CD4-positive, alpha-beta T cell treated with Interferon gamma for 1 hour (primary cell): ENCODE measurements at places on chromosomes 7 and 10.

GRCh38 chr7:150952331-150953050 is 25.6 kb downstream of the KCNH2 start:
- no peak for DNase-seq

- DNase-seq, result no peak
Observed at GRCh38 chr7:54846273-54846672, 87.3 kb upstream of the SEC61G start.

DNA sequence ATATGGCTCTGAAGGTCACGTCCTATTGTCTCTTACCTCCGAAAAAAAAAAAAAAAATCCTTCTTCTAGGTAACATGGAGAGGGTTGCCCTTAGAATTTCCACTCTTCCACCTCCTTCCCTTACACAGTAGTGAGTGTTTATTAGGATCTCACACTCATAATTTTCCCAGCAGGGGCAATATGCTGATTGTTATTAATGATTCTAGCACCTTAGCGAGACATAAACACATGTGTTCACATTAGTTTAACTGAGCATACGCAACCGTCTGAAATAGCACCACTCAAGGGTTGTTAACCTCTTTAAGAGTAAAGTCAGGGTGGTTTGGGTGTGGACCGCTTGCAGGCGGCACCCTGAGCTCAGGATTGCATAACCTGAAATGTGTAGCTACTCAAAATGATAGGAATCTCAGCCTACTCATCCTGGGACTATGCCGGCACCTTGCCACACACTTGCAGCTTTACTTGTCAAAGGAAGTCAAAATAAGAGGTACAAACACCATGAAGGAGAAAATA is 52.2 kb downstream of the CPEB3 start:
- no peak for DNase-seq

DNA sequence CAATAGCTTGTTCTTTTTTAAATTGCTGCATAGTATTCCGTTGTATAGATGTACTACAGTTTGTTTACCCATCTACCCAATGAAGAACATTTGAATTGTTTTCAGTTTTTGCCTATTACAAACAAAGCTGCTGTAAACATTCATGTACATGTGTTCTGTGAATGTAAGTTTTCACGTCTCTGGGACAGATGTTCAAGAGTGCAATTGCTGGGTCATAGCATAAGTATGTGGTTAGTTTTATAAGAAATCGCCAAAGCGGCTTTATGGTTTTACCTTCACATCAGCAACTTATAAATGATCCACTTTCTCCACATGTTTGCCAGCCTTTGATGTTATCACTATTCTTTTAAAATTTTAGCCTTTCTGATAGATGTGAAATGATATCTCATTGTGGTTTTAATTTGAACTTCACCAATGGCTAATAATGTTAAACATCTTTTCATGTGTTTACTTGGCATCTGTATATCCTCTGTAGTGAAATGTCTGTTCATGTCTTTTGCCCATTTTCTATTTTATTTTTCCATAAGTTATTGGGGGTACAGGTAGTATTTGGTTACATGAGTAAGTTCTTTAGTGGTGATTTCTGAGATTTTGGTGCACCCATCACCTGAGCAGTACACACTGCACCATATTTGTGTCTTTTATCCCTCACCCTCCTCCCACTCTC is 73.5 kb downstream of the TBXAS1 start:
- DNase-seq, result no peak
